ENCODE measurements at places on chromosomes 3 and 15.

DNA sequence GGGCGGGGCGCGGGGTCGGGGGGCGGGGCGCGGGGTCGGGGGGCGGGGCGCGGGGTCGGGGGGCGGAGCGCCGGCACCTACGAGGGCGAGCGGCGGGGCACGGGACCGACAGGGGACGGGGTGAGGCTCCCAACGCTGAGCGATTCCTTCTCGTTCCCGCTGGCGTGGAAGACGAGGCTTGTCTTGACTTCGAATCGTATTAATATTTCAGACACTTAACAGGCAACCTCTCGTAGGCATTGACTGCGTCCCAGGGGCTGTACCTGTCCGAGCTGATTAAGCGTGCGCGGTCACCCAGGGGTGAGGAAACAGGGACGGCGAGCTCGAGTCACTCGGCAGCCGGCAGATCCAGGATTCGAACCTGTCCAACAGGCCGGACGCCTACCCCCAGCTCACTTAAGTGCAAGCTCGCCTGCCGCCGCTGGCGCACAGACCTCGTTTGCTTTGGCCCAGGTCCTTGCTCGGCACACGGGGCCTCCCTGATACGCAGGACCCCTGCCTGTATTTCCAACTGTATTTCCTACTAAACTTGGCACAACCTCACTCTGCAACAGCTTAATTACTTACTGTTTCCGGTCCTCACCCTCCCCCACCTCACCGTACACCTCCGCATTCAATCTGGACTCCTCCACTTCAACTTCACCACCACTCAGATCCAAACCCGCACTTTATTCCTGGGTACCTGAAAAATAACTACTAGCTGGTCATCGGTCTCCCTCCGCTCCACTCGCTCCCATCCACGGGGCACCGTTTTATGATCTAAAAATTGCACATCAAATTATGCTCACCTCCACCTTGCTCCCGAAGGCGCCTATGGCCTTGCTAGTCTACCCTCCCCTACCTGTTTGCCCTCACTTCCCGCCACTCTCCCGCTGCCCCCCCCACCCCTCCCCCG is 722 bp upstream of the ZXDC start:
- no peak for DNase-seq

DNA sequence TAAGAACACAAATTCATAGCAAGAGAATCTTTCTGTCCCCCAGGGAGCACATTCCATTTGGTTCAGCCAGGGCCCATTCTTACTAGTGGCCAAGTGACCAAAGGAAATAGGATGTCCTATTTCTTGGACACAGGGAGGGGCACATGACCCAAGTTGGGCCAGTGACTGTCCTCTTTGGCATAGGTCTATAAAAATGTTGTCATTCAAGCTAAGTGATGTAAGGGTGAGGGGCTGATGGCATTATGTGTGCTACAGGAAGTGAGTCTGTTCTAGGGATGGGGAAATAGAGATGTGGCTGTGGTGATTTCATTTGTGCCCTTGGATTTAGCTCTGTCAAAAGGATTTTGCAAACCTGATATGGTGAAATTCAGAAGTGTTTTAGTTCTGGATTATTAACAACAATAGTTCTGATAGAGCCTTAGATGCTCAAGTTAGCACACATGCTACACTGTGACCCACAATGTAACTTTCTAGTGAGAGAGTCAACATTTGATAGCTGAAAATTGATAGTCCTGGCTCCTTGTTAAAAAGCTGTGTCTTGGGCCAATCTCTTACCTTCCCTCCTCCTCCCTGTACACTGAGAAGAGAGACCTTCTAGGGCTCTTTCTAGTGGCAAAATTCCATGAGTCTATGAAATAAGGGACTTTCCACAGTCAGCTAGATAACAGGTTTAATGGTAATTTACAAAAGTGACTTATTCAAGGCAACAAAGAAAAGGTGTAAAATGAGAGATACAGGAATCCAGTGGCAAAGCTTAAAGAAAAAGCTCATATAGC is 117.2 kb downstream of the THRB start:
- DNase-seq: no peak

DNA sequence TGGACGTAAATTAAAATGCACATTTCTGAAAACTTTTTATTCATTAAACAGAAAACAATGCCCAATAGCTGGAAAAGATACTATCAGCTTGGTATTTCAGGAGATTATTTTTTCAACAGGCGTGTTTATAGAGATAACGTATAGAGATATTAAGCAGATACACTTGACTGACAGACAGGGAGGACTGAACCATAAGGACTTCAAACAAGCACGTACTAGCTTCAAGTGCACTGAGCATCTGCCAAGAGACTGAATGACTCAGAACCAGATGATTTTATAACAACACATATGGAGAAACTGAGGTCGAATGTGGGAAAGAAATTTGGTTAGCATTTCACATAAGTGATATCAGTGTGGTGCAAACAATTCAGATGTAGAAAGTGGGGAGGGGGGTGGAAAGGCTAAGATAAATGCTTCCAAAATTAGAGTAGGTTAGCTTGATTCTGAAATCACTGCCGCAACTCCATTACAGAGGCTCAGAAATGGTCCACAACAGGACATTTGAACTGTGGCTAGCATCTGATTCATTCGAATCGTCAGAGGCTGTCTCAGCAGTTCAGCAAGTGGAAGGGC is 103.5 kb downstream of the SEMA6D start:
- peak; percentile 42 for DNase-seq

DNA sequence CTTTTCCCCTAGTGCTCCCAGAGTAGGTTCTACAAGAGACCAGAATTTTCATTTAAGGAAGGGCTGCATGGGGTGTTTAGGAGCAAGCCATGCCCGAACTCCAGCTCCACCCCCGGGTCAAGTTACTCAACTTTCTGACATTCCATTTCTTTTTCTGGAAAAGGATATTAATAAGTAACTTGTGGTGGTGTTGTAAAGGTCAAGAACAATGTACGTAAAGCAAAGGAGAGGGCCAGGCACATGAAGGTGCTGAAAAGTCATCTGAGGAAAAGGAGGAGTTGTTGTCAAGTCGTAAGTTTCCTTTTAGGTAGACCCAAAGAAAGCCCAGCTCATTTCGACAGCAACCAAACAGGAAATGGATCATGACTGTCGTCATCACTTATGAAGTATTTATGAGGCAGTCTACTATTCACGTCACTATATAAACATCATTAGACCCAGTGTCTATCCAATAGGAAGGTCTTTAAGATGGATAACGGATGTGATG is 319.6 kb upstream of the IL12A start:
- DNase-seq: no peak

DNA sequence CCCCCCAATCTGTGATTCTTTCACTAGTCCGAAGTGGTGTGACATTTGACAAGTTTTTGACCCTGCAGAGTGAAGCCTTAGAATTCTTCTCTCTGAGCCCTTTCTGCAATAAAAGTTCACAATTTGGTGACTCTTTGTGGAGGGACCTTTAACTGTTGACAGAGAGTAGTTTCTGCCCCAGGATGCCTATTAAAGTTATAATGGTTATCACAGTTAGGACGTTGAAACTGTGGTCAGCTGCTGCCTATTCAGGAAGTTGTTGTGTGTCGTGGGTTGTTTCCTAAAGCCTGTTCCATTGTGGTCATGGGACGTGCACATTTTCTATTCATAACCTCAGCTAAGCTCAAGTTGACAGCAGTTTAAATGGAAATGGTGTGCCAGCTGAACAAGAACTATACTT is 274.5 kb downstream of the NEK10 start:
- no peak for DNase-seq

DNA sequence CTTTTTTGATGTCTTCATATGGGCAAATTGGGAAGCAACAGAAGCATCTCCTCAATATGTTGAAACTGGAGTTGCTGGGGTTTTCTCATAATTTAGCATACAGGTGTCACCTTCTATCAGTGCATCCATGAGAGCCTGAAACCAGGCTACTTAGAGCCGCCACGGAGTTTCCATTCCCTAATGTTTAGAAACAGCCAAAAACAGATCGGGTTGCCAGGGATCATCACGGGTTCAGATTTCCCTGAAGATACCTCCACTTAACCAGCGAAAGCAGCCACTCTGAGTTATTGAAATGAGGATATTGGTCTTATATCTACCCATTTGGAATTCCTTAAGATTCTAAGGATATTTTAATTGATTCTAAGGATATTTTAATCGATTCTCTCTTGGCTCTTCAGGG is 14.5 kb downstream of the TERB2 start:
- no peak for DNase-seq

DNA sequence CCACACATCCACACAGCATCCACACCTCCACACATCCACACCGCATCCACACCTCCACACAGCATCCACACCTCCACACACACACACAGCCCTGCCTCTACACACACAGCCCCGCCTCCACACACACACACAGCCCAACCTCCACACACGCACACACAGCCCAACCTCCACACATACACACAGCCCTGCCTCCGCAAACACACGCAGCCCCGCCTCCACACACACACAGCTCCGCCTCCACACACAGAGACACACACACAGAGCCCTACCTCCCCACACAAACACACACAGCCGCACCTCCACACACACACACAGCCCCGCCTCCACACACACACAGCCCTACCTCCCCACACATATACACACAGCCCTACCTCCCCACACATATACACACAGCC is 4.7 kb downstream of the MESP1 start:
- no peak for DNase-seq

- no peak for DNase-seq
Measured at GRCh38 chr3:139151530-139151929, 106.8 kb upstream of the PRR23C start.

DNA sequence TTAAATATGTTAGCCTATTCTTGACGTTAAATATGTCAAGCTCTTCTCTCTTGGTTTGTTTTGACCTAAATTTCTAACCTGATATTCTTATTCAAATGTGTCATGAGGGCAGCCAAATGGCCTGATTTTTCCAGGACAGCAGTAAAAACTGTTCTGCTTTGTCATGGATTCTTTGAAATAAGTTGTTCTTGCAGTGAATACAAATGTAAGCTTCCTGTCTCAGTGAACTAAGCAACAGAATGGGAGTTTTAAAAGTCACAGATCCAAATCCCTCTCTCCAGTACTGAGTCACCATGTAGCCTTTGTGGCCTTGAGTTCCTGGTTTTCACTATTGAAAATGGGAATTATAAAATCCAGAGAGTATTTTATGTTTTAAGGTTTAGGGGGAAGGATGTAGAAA is 301.8 kb downstream of the NLGN1 start:
- no peak for DNase-seq

DNA sequence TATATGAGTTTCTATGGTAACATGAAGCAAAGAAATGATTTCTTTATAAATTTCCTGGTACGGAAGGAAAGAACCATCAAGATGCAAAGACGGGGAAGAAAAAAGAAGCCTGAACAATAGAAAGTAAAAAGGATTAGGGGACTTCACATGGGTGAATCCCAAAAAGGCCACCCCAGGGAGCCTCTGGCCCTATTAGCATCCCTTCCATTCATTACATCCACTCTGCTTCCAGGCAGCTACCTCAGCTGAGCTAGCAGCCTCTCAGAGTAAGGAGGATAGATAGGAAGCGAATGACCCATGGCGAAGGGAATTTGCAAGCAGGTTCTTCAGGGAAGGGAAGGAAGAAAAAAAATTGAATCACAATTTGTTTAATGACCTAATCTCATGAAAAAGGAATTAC is 81.6 kb downstream of the GABRB3 start:
- DNase-seq: no peak

DNA sequence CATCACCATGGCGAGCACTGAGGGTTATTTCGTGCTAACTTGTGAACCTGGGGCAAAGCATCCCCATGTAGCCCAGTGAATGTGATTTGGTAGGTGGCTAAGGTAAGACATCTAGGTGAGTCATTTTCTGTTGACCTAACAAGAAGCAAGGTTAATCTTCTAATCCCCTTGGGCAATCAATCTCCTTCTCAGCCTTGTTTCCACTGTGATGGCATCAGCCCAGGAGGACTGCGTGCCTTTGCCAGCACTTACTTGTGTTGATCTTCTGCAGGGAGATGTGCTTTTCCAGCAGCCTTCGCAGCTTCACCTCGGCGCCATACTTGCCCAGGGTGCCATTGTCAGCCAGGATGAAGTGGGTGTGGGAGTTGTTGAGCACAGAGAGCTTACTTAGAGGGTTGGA is 35.7 kb downstream of the TRPM1 start:
- no peak for DNase-seq

GRCh38 chr3:187661267-187661666 is 8.9 kb downstream of the SST start:
- no peak for DNase-seq

GRCh38 chr3:57061556-57061955 is 1.1 kb downstream of the SPATA12 start:
- no peak for DNase-seq

GRCh38 chr3:114542359-114542758 is 248.5 kb downstream of the TIGIT start:
- no peak for DNase-seq

All from DMS 273 treated with DMSO at 0.1 percent for 48 hours (cell line).